ENCODE measurements at places on chromosomes 2 and 18.

DNA sequence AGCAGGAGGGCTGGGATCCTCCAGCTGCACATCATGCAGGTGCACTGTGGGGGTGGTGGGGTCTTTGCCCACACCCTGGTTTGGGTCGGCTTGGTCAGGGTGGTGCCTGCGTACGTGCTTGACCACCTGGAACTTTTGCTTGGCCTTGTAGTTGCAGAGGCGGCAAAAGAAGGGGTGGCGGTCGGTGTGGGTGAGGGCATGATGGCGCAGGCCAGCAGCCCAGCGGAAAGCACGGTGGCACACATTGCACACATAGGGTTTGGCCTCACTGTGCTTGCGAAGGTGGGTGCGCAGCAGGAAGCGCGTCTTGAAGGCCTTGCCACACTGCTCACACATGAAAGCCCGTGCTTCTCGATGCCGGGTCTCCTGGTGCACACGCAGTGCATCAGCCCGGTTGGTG, 21.1 kb downstream of the ZNF142 start:
- no peak for DNase-seq

GRCh38 chr2:64582774-64583340, 58.7 kb downstream of the AFTPH start:
- no peak for DNase-seq

DNA sequence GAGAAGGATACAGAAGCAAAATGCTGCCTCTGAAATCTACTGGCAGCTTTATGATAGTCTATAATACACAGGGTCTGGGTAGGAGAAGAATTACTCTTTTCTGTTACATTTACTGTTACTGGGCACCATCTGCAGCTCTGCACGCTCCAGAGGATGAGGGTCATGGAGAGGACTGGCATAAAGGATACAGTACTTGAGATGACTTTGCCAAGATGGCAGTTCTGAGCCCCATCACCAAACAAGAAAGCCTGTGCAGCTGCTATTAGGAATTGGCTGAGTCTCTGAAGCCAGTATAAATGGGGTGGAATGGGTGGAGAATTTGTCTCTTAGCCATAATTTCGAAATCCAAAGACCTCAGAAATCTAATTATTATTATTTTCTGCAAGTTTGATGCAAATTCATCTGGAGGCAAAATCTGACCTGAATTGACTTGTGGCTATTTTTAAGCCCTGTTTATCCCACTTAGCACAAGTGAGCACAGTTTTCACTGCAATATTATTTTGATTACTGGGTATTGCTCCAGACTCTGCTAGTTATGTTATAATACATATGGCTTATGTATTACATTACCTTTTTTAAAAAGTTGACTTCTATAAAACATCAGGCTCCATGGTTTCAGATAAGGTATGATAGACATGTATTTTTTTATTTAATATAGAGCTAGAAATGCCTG, 579.5 kb downstream of the MBD2 start:
- no peak for DNase-seq

GRCh38 chr18:22067109-22067508, 102.3 kb upstream of the GATA6 start:
- no peak for DNase-seq

DNA sequence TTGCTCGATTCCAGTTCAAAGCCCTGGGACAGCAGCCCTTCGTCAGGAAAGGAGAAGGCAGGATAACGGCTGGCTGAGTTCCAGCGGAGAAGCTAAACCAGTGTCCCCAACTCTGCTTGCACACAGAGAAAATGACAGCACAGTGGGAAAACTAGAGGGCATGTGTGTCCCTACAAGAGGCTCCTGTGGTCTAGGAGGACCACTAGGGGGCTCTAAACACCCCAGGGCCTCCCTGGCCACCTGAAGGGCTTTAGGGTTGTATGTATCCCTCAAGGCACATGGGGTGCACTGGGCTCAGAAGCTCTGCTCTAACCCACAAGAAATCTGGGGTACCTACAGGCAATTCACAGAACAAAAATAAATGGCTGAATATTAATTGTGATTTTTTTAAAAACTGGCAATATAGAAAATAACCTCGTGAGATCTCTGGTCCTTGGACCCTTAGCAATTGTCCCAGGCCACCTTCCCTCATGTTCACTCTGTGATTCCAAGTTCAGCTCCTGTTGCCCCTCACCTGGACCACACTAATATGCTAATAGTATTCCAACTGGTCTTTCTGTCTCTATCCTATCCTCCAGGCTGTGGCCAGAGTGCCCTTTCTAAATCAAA, 17.5 kb downstream of the STAT1 start:
- DNase-seq: peak; percentile 69

GRCh38 chr2:186751790-186752189, 57.9 kb downstream of the FAM171B start:
- no peak for DNase-seq

DNA sequence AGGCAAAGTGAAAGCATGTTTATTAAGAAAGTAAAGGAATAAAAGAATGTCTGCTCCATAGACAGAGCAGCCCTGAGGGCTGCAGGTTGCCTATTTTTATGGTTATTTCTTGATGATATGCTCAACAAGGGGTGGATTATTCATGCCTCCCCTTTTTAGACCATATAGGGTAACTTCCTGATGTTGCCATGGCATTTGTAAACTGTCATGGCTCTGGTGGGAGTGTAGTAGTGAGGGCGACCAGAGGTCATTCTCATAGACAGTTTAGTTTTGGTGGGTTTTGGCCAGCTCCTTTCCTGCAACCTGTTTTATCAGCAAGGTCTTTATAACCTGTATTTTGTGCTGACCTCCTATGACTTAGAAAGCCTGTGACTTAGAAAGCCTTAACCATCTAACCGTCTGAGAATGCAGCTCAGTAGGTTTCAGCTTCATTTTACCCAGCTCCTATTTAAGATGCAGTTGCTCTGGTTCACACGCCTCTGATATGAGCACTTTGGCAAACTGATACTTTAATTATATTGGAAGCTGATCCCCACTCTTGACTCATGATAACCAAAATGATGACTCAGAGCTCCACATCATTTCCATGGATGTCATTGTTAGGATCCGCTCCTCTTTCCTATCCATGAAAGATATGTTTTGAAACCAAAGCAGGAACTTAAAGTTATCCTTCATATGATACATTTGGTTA, 14.5 kb upstream of the ERMN start:
- no peak for DNase-seq

- DNase-seq: no peak
These were observed 185.5 kb downstream of the CCDC85A start for GRCh38 chr2:56369316-56369715.

GRCh38 chr2:223954401-223954800, 2.9 kb upstream of the MRPL44 start:
- DNase-seq: no peak

DNA sequence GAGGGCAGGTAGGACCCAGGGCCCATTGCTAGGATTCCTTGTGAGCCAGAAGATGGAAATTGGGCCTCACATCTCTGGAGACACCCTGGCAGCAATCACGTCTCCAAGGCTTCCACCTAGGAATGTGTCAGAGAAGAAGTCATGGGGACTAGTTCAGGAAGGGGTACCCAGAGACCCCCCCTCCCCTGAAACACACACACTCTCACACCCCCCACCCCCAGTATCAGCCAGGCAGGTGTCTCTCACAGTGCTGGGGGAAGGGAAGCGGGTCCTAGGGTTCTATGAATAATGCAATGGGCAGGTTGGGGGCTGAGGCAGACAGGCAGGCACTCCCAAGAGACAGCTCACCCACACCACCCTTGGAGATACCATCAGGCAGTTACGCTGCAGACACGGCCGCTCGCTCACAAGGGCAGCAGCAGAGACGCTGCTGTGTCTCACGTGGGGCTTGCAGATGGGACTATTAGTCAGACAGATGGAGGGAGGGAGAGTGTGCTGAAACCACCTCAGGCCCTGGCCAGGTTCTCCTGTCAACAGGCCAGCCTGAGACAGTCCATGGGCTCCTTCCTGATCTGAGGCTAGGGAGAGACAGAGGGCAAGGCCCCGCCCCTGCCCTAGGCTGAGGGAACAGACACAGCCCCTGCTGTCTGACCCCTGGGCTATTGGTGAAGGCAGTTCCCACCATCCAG, 134.6 kb downstream of the CYP26B1 start:
- no peak for DNase-seq

DNA sequence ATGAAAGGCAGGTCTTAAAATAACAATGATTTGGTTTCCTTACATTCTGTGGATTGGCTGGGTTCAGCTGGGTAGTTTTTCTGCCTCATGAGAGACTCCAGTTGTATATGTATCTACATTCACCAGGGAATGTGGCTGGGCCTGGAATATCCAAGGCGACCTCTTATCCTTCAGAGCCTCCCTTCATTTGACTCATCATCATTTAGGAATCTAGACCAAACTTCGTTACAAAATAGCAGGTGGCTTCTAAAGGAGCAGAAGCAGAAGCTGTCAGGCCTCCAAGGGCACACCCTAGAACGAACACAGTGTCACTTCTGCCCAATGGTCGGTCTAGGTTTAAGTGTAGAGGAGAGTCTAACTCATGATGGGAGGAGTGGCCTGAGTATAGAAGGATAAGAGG, 204.2 kb downstream of the EN1 start:
- DNase-seq: no peak

DNA sequence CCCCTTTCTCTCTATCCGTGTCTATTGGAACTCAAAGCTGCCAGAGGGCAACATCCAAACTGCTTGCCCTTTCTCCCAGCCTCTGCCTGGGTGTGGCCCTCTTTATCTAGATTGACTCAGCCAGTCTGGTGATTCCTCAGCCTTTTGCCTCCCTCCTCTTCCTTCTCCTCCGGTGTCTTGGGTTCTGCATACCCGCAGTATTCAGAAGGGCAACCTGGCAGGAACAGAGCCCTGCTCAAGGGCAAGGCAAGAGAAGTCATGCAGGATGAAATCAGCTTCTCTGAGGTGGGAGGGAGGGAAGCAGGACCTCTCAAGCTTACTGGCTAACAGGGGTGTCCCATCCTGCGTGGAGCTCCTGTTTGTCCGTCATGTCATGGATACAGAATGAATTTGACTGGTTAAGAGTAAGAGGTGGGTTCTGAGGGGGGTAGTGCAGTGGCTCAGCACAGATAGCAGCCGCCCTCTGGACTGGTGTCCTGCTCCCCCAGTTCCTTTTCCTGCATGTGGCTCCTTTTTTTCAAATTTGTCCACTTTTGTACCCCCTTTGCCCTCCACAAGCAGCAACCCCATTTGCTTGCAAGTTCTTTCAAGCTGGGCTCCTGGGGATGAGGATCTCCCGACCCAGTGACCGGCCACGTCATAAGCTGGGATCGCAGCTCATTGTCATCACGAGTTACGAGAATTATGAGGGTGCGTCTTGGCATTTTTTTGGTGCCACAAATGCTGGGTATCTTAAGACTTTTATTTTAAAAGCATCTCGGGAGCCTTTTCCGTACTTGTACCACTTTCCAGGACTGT, 154.1 kb downstream of the FHOD3 start:
- DNase-seq: no peak

DNA sequence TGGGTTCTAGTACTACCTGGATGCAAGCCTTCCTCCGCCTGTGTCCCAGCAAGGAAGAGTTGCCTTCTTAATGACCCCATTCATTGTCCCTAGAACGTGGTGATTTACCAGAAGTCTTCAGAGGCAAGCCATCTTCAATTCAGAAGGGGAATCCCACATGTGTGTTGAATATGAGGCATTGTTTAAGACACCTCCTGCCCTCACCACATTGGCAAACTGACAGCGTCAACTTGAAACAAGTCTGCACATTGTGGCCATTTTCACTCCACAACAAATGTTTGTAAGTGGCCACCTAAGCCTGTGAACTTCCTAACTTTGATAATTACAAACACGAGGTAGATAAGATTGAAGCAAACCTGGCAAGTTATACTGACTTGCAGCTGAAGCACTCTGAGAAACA, 83.7 kb downstream of the TCF7L1 start:
- DNase-seq: no peak

- DNase-seq: no peak
These were observed 799.0 kb downstream of the DCDC2C start for GRCh38 chr2:4502230-4502843.

- DNase-seq: peak; percentile 28
These were observed 57.8 kb upstream of the RGPD5 start for GRCh38 chr2:109736177-109736827.

GRCh38 chr2:96195410-96196066, 13.1 kb downstream of the STARD7 start:
- DNase-seq: no peak

DNA sequence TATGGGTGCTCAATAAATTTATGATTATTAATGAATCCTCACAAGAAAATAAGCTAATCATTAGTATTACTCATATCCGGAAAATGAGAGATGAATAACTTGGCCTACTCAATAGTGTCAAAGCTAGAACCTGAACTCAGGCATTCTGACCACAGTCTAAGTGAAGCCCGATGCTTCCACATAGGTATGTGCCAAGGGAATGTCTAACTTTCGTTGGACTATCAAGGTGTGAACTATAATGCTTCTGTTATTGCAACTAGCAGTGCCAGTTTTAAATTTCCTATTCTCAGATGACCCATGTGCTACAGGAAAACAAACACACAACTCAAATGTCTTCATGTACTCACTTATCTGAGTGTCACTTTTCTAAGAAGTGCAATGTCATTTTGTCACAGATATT, 1.8 kb downstream of the BARD1 start:
- no peak for DNase-seq
